ENCODE measurements at places on chromosomes 16 and 17. TPM values are rescaled to one million over a fixed set of nuclear protein-coding genes. Genes with fewer than 3 reads are reported as not detected.

The COL1A1 gene
- total RNA-seq = under 0.01 TPM

- DNase-seq = no peak
Measured at GRCh38 chr16:49659356-49659755, 196.6 kb downstream of the ZNF423 start.

- no peak for DNase-seq
Measured at GRCh38 chr16:50613281-50613963, 65.2 kb downstream of the NKD1 start.

The STH gene
- not detected for total RNA-seq

The DNAI2 gene
- total RNA-seq = 0.13 TPM

GRCh38 chr17:44004077-44004760 lies at the start of gene NAGS:
NAGS (plus strand) TSS chr17:44004622; CDS start chr17:44004664, 42 bp downstream.
- DNase-seq = peak; percentile 40

GRCh38 chr17:78490673-78491072 lies 86.5 kb downstream of the DNAH17 start:
- no peak for DNase-seq

- DNase-seq = no peak
Measured at GRCh38 chr16:55154262-55154661, 169.7 kb upstream of the IRX6 start.

DNA sequence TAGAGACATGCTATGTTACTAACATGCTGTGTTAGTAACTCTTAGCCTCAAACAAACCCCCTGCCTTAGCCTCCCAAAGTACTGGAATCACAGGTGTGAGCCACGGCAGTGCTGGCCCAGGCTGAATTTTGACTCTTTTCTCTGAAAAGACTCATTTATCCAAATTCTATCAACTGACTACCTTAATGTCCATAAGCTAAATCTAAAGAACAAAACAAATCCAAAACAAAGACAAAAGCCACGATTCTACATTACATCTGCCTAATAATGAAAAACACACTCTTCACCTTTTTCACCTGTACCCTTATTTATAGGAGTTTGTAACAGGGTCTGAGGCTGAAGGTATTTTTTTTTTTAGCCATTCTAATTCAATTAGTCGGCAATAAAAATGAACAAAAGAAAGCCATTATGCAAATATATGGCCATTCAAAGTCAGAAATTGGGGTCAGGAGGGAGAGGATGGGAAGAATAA lies 432.5 kb downstream of the RBFOX1 start:
- no peak for DNase-seq

DNA sequence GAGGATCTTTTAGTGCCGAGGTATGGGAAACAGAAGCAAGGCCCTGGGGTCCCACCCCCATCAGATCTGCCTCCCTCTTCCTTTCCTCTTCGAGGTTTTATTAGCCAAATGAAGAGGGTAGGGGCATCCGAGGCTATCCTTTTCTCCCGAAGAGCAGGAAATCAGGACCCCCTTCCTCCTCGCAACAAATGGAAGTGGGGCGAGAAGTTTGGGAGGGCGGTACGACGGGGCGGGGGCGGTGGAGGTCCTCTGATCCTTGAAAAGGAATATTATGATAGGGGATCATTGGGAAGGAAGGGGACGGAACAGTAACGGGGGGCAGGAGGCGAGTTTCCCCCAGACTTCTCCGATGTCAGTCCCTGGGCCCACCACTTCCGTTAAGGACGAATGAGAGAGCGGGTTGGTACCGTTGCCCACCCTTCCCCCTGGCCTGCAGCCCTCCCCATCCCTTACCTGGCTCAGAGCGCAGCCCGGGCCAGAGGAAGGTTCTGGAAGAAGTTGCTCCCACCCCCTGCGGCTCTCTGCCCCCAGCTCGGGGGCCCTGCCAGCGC lies 309 bp downstream of the FOXJ1 start:
- no peak for DNase-seq

GRCh38 chr16:73021866-73022495 lies 25.9 kb downstream of the ZFHX3 start:
- DNase-seq = no peak

DNA sequence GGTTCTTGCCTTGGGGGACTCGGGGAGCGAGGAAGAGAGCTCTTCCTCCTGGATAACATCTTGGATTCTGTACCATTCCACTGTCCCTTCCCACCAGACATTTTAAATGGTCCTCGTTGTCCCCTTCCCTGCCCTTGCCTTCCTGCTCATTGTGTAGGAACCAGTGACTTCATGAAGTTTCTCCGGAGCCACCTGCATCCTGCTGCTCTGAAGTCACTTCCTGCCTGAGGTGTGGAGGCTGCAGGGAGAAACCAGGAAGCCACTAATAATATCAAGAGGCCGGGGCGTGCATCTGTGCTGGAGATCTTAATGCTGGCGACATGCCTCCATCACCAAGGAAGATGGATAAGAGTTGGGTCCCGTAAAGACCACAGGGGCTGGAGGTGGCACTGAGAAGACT lies 6.2 kb upstream of the SLC16A13 start:
- peak; percentile 95 for DNase-seq

- no peak for DNase-seq
Measured at GRCh38 chr16:79949417-79949816, 348.9 kb upstream of the MAF start.
